ENCODE measurements at places on chromosomes 3 and 15.

DNA sequence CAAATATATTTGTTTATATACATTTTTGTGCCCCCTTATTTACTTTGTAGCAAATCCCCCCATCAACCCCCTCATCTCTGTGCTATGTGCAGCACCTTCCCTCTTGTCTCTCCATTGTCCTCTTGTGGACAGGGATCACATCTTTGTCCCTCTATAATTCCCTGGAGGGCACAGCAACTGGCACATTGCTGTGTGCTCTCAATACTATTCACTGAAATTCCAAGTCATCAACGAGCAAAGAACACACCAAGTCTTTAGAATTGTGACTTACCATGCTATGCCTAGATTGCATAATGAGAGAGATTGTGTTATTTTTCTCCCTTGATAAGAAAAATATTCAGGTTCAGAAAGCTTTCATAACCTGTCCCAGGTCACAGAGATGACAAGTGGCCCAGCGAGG lies 54.6 kb upstream of the ACAN start:
- DNase-seq = no peak

DNA sequence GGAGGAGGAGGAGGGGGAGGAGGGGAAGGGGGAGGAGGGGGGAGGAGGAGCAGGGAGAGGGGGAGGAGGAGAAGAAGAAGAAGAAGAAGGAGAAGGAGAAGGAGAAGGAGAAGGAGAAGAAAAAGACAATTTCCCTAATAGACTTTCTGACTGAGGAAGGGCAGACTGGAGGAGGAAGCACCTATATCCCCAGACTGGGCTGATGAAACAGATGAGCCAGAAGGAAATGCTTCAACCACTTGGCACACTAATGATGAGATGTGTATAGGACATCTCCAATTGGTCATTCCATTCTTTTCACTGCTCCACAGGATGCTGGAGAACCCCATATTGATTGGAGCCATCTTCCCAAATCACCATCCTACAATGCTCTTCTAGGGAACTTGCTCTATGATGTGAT lies 69.9 kb downstream of the LYZL4 start:
- no peak for DNase-seq

DNA sequence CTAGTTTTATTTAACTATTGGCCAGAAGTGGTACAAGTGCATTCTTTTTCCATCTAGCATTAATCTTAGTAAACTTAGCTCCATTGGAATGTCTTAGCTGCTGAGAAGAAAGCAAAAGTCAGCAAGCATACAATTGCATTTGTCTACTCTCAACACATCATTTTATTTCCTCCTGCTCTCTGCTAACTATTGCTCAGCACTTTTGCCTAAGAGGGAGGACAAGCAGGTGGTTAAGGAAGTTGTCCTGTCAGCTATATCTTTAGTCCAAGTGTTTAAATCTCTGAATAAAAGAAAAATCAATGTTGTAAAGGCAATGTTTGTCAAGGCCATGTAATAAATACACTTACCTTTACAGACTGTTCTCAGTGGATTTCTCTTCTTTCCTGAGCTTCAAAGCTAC lies 51.0 kb downstream of the FHIT start:
- no peak for DNase-seq

DNA sequence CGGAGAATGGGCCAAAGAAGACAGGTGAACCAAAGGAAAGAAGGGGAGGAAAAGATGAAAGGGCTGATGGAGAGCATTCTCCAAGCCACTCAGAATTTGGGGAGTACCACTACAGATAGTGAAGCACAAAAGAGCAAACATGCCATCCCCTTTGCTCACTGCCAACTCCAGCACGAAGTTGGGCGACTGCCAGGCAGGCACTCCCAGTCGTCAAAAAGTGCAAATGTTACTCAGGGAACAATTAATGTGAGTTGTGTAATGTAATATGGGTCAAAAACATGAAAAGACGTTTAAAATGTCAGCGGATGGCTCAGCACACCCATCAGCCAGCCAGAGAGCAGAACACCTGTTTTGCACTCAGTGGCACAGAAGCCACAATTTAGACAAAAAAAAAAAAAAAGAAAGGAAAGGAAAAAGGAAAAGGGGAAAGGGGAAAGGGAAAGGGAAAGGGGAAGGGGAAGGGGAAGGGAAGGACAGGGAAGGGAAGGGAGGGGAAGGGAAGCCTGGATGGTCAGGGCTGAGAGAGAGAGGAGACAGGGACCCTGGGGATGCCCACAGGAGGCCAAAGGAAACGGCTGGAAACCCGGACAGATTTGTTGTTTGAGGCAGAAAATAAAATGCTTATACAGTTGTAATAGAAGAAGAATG lies 82.7 kb downstream of the COL8A1 start:
- no peak for DNase-seq

DNA sequence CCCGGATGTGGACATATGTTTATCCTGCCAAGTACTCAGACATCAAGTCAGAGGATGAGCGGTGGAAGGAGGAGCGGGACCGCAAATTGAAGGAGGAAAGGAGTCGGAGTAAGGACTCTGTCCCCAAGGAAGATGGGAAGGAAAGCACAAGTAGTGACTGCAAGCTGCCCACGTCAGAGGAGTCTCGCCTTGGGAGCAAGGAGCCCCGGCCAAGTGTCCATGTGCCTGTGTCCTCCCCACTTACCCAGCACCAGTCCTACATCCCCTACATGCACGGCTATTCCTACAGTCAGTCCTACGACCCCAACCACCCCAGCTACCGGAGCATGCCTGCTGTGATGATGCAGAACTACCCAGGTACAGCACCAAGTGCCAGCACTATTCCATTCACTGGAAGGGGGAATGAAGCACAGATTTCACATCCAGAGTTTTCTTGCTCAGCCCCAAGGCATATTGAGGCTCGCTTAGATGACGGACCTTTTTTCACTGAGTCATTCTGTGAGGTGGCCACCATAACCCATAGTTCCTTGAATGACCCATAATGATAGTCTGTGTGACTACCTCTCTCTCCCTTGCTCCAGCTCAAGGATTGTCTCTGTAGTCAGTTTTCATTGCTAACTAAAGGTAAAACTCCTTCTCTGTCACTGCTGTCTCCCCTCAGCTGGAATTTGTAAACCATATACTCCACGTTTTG lies 97.1 kb downstream of the RBPMS2 start:
- DNase-seq = no peak

GRCh38 chr3:42906848-42907183 lies 874 bp downstream of the ZNF662 start:
- DNase-seq = no peak

DNA sequence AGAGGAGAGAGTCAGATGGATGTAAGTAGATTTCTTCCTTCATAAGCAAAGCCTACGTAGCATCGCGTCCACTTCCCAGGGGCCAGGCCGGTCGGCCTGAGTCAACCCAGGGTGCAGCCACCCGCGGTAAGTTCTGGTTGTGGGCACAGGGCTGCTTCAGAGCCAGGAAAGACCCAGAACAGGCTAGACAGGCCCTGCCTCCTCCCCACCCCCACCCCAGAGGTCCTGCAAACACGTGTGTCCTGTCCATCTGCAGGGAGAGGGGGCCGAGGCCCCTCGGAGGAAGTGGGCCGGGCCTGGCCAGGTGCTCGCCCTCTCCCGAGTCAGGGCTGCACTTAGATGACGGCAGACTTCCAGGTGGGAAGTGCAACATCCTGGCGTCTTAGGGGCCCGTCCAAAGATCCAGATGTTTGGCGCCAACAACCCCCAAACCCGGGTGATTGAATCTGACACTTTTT lies 100.8 kb upstream of the ALDH1A3 start:
- DNase-seq = no peak

GRCh38 chr3:111750278-111750884 lies 108.7 kb upstream of the PHLDB2 start:
- DNase-seq = no peak

Measured in stimulated activated CD4-positive, alpha-beta T cell treated with anti-CD3 and anti-CD28 coated beads, Interleukin-12 subunit alpha, Interleukin-12 subunit beta, amount 100 ng/mL, for 48 hours (primary cell).